GM12864 (cell line): ENCODE measurements at places on chromosomes 11 and 22.

- DNase-seq = no peak
Measured at GRCh38 chr22:48152164-48152775, 1389.8 kb downstream of the TBC1D22A start.

GRCh38 chr11:26597899-26598298 lies 25.8 kb upstream of the MUC15 start:
- no peak for DNase-seq

- DNase-seq = no peak
Measured at GRCh38 chr11:10770626-10771254, 19.7 kb downstream of the CTR9 start.

DNA sequence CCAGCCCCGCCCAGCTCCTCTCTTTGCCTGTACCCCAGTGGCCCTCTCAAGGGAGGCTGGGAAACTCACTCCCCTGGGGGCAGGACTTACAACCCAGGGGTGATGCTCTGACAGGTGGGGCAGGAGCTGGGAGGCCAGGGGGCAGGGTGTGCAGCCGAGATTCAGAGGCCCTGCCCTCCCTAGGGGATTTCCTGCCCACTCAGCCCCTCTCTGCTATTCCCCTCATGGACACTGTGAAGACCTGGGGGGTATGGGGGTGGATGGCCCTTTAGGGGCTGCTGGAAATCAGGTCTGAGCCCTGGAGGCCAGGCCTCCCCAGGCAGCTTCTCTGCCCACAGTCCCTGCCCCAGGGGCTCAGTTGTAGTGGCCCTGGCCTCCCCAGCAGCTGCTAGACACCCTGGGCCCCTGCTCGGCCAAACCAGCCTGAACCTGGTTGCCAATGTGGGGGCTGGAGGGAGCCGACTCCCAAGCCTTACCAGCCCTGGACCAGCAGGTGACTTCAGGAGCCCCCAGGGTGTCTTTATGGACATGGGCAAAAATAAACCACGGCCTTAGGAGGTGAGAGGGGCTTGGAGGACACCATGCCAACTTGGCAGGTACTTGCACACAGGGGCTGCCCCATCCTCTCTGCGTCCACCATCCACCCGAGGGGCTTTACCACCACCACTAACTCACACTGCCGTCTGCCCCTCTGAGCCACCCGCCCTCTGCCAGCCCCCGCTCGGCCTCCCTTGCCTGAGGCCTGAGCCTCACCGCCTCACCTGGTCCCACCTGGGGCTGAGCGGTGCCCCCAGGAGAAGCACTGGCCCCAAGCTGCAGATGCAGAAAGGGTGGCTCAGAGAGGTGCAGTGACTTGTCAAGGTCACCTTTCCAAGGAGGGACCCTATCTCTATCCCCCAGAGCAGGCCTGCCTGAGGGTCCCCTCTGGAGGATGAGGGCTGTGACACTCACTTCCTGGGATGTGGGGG lies 2.8 kb upstream of the PHLDA2 start:
- DNase-seq = no peak

DNA sequence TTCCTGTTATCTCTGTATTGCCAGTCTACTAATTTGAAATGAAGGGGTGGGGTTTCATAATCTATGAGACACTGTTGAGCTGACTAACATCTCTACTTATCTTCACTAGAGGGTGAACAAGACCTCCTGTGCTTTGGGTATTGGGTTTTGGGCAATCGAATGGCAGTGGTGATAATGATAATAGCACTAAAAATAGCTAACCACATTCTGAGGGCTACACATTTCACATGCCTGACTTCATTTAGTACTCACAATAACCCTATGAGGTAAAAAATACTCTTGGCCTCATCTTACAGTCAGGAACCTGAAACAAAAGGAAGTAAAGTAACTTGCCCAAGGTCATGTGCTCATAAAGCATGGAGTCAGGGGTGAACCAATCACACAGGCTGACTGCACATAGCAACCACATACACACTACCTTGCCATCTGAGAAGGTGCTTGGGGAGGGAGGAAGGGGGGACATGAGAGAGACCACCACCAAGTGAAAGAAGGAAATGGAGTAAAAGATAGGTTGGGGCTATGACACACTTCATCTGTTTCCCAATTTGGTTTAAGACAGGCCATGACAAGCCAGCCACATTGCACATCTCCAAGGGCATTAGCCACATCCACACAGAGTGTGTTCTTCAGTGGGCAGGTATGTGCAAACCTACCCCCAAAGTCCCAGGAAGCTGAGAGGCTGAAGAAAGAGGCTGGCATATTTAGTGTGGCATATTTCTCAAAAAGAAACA lies 387.6 kb upstream of the DDI1 start:
- DNase-seq = no peak

DNA sequence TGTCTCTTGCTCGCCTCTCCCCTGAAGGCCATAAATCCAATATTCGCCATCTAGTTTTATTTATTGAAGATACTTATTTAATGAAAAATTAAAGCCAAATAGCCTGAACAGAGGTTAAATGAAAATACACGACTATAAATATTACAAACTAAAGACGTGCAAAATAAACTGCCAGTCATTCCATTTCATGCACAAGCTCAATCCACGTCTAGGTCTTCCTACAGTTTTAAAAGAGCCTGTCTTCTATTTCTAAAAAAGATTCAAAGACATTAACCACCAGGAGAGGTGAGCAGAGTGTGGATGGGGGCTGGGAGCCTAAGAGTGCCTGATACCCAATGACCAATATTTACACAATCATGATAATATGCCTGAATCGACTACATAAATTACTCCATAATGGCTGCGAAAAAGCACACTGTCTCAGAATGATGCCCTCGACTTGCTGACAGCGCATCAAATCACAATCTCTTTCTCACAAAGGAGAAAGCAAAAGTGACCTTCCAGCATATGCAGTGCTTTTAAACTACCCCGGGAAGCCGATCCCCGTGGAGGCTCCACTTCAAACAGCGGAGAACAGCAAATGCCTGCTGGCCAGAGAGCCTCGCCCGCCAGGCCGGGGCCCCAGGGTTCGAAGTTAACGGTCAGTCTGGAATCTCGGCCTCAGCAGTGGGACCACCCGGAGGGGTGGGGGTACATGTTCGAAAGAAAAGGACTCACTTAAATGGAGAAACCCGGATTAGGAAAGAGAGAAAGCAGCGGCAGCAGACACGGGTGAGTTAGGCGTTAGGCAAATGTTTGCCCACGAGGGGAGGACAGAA lies 1.7 kb downstream of the FCHSD2 start:
- DNase-seq = no peak

DNA sequence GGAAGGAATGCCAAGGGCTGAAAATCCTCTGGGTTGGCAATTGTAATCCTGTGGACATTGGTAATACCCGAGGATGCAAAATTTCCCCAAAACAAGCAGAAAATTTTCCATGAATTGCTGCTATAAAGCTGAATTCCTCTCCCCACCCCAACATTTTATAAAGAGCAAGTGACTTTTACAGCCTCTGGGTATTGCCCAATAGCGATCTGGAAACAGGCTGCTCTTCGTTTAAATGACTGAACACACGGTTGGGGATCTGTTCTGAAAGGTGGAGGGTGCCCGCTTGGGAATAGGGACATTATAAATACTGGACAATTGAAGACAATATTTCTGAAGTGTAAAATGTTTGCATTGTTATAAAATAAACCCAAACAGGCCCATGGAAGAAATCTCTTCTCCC lies 20.6 kb downstream of the EHF start:
- DNase-seq = no peak

DNA sequence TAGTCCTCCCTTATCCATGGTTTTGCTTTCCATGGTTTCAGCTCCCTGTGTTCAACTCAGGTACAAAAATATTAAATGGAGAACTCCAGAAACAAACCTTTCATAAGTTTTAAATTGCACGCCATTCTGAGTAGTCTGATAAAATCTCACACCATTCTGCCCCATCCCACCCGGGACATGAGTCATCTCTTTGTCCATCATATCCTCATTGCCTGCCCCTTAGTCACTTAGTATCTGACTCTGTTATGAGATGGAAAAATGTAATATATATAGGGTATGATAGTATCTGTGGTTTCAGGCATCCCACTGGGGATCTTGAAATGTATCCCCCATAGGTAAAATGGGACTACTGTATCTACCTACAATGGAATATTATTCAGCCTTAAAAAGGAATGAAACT lies 35.5 kb upstream of the FGF3 start:
- DNase-seq = no peak

GRCh38 chr11:28491431-28491830 lies 383.2 kb downstream of the METTL15 start:
- no peak for DNase-seq

GRCh38 chr22:45972889-45973253 lies 4.1 kb downstream of the WNT7B start:
- no peak for DNase-seq

- no peak for DNase-seq
Measured at GRCh38 chr11:125228445-125228844, 63.9 kb downstream of the PKNOX2 start.

- DNase-seq = no peak
Measured at GRCh38 chr22:20218326-20218872, 49.7 kb downstream of the RTN4R start.

DNA sequence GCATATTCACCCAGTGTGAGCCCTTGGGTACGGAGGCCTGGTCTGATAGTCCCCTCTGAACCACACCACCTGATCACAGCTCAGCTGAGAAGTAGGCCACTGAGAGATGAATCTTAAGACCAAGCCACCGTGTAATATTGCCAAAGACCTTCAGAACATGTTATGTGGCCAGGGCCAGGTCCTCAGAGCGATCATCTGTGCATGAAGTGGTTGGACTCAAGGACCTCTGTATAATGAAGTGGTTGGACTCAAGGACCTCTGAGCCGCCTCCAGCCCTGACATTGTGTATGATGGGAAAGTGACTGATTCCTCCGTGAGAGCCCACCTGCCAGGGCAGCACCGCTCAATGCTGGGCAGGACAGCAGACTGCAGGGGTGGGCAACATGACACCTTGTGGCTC lies 70.2 kb downstream of the TP53I11 start:
- no peak for DNase-seq

GRCh38 chr11:98657711-98658110 lies 363.0 kb upstream of the CNTN5 start:
- no peak for DNase-seq

DNA sequence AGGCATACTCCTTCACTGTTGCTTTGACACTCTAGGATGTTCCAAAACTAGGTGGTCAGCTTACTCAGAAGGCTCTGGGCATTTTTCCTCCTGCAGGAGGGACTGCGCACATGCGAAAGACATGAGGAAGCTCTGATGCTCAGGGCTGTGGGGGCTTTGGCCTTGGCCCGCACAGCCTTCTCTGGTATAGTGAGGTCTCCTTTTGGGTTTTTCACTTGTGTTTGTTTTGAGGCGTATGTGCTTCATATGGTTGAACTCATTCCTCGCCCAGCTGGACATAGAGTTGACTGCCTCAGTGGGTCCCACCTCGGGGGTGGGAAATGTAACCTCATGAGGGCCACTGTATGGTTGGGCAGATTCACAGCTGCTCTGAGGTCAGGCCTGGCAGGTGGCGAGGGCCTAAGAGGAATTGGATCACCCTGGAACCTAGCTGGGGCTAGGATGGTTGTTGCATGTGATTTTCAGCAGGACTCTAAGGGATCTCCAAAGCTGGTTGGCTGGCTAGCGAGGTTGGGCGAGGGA lies 63.7 kb downstream of the PTPRJ start:
- DNase-seq = no peak

DNA sequence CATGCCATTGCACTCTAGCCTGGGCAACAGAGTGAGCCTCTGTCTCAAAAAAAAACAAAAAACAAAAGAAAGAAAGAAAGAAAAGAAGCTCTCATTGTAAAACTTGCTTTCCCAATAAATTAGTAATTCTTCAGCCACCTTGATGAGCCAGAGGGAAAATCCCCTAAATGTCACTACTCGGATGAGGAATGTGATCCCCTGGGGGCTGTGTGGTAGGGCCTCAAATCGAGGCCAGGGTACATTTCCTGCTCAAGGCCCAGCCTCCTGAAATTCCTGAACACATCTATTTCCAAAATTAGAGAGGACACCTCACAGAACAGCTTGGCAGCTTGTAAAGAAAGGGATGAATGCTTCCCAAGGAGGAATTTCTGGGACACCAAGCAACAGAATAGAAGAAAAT lies 147.1 kb upstream of the SESN3 start:
- no peak for DNase-seq

DNA sequence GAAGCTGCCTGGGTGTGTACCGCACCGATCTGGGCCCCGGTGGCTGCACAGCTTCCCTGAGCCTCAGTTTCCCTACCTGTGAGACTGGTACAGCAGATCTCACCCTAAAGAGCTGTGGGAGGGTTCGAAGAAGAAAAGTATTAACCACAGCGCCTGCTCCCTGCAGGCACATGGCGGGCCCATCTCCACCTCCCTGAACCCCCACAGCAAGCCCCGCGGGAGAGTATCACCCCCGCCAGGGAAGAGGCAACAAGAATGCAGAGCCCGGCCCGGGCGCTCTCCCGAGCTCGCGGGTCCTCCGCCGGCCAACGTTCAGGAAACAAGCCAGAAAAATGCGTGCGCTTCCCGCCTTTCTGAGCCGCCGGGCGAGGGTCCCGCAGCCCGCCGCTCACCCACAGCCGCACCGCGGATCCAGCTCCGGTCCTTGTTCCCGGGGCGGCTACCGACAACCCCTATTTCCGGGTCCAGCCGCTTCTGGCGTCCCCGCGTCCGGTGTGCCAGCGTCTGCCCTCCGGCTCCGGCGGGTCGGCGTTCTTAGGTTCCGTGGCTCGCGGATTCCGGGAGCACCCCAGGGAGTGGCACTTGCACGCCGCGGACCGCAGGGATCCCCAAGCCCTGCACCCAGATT lies at the start of gene TOP3B:
TSS of gene TOP3B (minus strand) at position 450 of the 628 bp plus-strand sequence. CDS start 7,078 bp downstream, outside the sequence.
- DNase-seq = peak; percentile 51

DNA sequence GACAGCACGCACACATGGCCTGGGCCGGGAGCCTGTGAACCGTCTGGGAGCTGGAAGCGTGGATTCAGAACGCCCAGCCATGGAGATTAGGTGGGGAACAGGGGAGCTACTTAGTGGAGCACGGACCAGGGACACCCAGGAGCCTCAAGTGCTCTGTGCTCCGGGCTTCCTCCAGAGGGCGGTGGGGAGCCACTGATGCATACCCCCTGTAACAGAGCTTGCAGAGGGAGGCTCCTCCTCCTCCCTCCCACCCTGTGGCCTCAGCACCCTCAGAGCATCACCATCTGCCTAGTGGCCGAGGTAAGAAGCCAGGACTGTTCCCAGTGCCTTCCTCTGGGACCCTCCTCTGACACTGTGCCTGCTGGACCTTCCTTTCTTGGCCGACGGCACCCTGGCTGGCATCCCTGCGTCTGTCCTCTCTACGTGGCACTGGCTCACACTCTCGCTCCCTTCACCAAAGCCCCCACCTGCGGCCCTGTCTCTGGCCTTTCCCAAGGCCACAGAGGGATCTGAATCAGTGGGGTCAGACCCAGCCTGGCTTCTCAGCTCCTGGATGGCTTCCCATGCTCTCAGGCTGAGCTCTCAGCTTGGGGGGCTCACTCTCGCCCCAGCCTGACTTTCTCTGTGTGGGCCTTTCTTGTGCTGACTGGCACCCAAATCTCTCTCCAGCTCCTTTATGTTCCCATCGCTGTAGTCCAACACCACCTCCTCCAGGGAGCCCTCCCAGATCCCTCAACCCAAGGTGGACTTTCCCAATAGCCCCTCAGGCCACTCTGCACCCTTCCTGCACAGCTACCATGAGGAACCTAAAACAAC lies 780.9 kb downstream of the BRD1 start:
- DNase-seq = peak; percentile 1
